Esophagus muscularis mucosa (tissue), 4 donors: ENCODE measurements at places on chromosomes 3 and 15. TPM values are rescaled to one million over a fixed set of nuclear protein-coding genes. Genes with fewer than 3 reads are reported as not detected.

Gene ANKRD34C
- total RNA-seq: not detected

Gene NEK11
- total RNA-seq: 6.7 TPM

Gene MESP2
- total RNA-seq: not detected

Gene RFC4
- 12.9 TPM for total RNA-seq

Gene DPPA2
- total RNA-seq: not detected

Gene SLC2A2
- total RNA-seq: not detected

Gene RPUSD2
- 8.7 TPM for total RNA-seq

Gene TGFBR2
- total RNA-seq: 292 TPM

Gene KIF23
- total RNA-seq: 7.1 TPM

Gene CD47
- 44.3 TPM for total RNA-seq

Gene GOLGA6L7
- total RNA-seq: not detected

Gene ARL13B
- 16.7 TPM for total RNA-seq

DNA sequence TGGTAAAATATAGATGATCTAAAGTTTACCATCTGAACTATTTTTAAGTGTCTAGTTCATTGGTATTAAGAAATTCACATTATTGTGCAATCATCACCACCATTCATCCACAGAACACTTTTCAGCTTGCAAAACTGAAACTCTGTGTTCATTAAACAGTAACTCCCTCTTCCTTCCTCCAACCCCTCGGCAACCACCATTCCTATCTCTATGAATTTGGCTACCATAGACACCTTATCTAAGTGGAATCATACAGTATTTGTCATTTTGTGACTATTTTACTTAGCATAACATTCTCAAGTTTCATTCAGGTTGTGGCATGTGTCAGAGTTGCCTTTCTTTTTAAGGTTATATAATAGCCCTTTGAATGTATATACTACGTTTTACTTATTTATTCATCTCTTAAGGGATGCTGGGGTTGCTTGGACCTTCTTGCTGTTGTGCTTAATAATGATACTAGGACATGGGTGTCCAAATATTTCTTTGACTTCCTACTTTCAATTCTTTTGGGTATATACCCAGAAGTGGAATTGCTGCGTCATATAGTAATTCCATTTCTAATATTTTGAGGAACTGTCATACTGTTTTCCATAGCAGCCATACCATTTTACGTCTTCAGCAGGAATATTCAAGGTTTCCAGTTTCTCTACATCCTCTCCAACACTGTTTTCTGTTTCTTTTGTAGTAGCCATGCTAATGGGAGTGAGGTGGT, 20.9 kb downstream of the KAT2B start:
- DNase-seq: no peak
- H3K27me3 ChIP-seq: no peaks in the 10 kb centered on the region
- H3K27ac ChIP-seq: peak overlapping the region; percentile 31
- H3K36me3 ChIP-seq: no peaks in the 10 kb centered on the region
- peaks cover 60% of the 10 kb centered on the region for H3K4me1 ChIP-seq

DNA sequence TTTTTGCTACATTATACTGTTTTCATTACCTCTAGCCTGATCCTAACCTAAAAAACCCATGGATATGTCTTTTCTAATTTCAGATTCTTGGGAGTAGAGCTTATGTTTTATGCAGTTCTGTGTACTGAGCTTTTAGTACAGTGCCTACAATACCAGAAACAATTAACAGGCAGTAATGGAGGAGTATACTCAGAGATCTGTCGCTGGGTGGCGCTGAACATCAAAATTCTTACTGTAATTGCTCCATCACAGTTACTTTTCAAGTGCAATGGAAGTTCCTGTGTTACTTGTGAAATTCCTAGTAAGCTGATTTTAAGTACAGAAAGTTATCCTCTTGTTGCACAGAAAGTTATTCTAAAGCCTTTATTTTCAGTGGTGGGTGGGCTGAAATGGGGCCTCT, 66.9 kb downstream of the RNF13 start:
- H3K27ac ChIP-seq: no peak overlapping the region
- no peaks in the 10 kb centered on the region for H3K27me3 ChIP-seq
- no peak for DNase-seq
- no peak overlapping the region for H3K4me3 ChIP-seq
- H3K36me3 ChIP-seq: no peaks in the 10 kb centered on the region
- H3K4me1 ChIP-seq: no peaks in the 10 kb centered on the region

DNA sequence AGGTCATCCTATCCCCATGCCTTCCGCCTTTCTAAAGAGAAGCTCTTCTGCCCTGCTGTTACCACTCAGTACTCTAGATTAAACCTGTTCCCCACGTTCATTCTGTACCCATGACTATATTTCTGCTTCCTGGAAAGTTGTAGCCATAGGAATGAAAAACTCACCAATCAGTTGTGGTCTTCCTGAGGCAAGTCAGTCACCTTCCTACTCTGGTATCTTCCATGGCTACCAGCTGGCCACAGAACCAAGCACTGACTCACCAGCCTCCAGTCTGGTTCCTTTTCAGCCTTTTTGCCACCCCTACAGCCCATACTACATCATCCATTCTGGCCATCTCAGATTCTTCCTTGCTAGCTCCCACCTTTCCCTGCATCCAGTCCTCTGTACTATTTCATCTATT, 46.4 kb downstream of the TMEM44 start:
- H3K36me3 ChIP-seq: peaks cover 8% of the 10 kb centered on the region
- no peak for DNase-seq
- H3K27ac ChIP-seq: no peak overlapping the region
- H3K4me3 ChIP-seq: no peak overlapping the region
- H3K4me1 ChIP-seq: peaks cover 9% of the 10 kb centered on the region

- H3K36me3 ChIP-seq: no peaks in the 10 kb centered on the region
- H3K27ac ChIP-seq: peak overlapping the region; percentile 96
- DNase-seq: no peak
- H3K4me1 ChIP-seq: peaks cover 73% of the 10 kb centered on the region
These were observed 1.9 kb upstream of the CCDC9B start for GRCh38 chr15:40342416-40343320.

GRCh38 chr15:45714590-45715488, 80.0 kb downstream of the SQOR start:
- peaks cover 14% of the 10 kb centered on the region for H3K4me1 ChIP-seq
- H3K27ac ChIP-seq: no peak overlapping the region
- peaks cover 6% of the 10 kb centered on the region for H3K27me3 ChIP-seq
- H3K36me3 ChIP-seq: no peaks in the 10 kb centered on the region

DNA sequence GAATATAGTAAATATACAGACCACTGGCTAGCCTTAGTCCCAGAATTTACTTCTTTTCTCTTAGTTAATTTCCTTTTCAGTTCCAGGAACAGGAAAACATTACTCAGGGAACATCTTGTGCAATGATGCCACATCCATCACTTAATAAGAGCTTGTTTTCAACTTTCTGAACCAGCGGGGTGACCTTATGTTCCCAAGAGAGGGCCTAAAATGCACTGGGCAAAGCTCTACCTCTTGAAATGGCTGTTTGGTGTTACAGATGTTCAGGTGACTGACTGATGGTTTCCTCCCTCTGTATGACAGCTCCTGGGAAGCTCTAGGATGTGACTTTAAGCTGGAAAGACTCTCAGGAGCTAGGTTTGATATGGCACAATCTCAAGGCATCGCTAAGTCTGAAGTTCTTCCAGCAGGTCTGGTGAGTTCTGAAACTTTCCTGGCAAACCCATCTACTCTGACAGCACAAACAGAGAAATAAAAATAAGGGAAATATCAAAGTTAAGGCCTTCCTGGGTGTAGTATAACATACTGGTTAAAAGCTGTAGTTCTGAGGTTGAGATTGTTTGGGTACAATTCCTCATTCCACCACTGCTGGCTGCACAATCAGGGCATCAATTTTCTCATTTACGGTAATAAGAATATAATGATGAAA, 98.6 kb downstream of the ZIC1 start:
- H3K36me3 ChIP-seq: no peaks in the 10 kb centered on the region
- H3K4me3 ChIP-seq: no peak overlapping the region
- no peak overlapping the region for H3K27ac ChIP-seq

- no peak overlapping the region for H3K4me3 ChIP-seq
- no peaks in the 10 kb centered on the region for H3K4me1 ChIP-seq
- H3K36me3 ChIP-seq: no peaks in the 10 kb centered on the region
- no peak for DNase-seq
- no peak overlapping the region for H3K27ac ChIP-seq
These were observed 132.2 kb upstream of the SLC24A5 start for GRCh38 chr15:47988564-47988963.

GRCh38 chr3:41482134-41482533, 282.8 kb downstream of the CTNNB1 start:
- H3K27me3 ChIP-seq: no peaks in the 10 kb centered on the region
- no peak for DNase-seq
- no peaks in the 10 kb centered on the region for H3K4me1 ChIP-seq
- no peaks in the 10 kb centered on the region for H3K36me3 ChIP-seq
- H3K4me3 ChIP-seq: no peak overlapping the region

- H3K27ac ChIP-seq: no peak overlapping the region
- H3K36me3 ChIP-seq: no peaks in the 10 kb centered on the region
- H3K27me3 ChIP-seq: no peaks in the 10 kb centered on the region
These were observed 157.4 kb downstream of the SSR3 start for GRCh38 chr3:156397534-156397933.

- H3K27me3 ChIP-seq: no peaks in the 10 kb centered on the region
- H3K4me1 ChIP-seq: peaks cover 55% of the 10 kb centered on the region
- peaks cover 11% of the 10 kb centered on the region for H3K36me3 ChIP-seq
- H3K4me3 ChIP-seq: peak overlapping the region; percentile 91
These were observed 1.1 kb downstream of the ATP10A start for GRCh38 chr15:25862071-25862471.

DNA sequence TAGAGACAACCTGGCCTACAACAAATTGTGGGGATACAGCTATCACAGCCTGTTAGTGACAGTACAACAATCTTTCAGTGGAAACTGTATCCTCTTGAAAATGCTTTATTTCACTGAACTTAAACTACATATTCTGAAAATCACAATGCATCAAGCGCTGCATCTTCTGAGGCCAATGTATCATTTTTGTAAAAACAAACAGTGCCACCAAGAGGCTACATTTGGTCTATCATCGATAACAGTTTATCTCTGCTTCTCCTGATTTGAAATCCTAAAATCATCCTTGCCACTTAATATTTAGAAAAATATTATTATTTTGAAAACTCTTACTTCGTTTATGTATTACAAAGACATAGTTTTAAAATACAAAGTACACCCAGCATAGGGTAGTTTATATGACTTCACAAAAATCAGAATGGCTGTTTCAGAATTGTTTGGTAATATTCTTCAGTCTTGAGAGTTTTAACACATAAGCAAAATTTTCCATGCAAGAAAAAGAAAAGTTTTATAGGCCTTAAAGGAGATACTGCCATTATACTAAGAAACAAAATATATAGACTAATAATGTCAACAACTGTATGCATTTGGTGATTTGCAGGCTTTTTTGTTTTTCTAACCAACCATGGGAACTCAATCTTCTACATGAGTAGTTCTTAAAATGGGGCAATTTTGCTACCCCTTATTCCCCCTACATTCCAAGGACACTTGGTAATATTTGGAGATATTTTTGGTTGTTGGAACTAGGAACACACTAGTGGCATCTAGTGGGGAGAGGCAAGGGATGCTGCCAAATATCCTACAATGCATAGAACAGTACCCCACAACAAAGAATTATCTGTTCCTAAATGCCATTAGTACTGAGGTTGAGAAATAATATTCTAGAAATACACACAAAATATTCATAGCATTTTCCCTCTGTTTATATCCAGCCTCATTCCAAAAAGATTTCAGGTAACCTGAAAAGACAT, 42.3 kb downstream of the WDR72 start:
- no peaks in the 10 kb centered on the region for H3K4me1 ChIP-seq
- no peaks in the 10 kb centered on the region for H3K27me3 ChIP-seq
- H3K27ac ChIP-seq: no peak overlapping the region
- no peak overlapping the region for H3K4me3 ChIP-seq

DNA sequence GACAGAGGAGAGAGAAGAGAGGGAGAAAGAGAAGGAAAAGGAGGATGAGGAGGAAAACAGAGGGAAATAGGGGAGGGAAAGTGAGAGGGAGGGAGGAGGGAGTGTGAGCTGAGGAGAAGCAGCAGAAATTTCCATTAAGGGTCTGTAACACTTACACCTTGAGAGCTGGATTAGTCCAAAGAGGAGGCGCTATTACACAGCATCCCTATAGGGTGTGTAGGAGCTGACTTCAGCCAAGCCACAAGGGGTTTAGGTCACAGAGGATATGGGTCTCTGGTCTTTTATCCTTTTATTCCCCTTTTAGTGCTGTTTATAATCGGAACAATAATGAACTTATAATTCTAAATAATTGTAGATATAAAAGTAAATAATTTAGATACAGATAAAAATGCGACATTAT, 230.4 kb downstream of the GABRG3 start:
- H3K27me3 ChIP-seq: no peaks in the 10 kb centered on the region
- H3K27ac ChIP-seq: no peak overlapping the region
- no peak overlapping the region for H3K4me3 ChIP-seq
- H3K36me3 ChIP-seq: no peaks in the 10 kb centered on the region

DNA sequence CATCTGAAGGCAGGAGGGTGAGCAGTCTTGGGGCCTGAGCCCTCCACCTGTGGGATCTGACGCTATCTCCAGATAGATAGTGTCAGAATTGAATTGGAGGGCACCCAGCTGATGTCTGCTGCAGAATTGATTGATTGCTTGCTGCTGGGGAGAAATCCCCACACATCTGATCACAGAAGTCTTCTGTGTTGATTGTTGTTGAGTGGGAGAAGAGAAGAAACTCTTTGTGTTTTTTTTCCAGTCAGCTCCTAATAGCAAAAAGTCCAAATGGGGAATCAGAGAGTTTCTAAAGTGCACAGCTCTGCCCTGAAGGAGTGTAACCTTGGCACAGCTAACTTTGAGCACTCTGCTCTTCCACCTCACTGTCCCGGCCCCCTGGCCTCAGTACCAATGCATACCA, 66.1 kb downstream of the RAB11A start:
- no peaks in the 10 kb centered on the region for H3K4me1 ChIP-seq
- no peaks in the 10 kb centered on the region for H3K27me3 ChIP-seq
- no peak for DNase-seq
- H3K4me3 ChIP-seq: no peak overlapping the region
- H3K27ac ChIP-seq: no peak overlapping the region

- no peak overlapping the region for H3K4me3 ChIP-seq
- peak overlapping the region; percentile 58 for H3K27ac ChIP-seq
- no peak for DNase-seq
- H3K4me1 ChIP-seq: peaks cover 43% of the 10 kb centered on the region
- H3K27me3 ChIP-seq: no peaks in the 10 kb centered on the region
These were observed 249.1 kb upstream of the MCTP2 start for GRCh38 chr15:93982226-93982727.

DNA sequence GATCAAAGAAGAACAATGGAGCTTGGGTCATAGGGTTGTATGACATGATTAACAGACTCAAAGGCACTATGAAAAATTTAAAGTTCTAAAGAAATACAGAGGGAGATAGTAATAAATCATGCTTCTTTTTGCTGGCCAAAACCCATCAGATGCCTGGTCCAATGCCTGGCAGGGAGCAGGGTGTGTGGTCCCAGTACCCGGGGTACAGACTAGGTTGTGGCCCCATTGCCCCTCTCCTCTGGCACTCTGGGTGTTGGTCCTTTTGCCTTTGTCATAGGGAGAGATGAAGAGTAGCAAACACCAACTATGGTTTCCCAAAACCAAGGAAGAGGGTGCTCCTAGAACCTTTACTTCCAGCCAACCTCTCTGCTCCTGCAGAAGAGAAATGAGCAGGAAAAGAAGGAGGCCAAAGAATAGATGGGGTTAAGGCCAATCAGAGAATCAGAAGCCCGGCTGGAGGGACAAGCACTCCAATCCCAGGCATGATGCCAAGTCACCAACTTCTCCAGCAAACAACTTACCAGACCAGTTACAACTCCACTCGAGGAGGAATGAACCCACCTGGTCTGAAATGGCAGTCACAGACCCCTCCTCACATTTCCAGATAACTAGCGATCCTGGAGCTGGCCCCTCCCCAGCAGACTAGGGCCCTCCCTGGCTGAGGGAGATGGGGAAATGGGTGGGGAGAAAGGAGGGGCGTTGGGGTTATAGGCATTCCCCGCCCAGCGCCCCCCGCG, 1.8 kb downstream of the IGDCC3 start:
- DNase-seq: no peak
- H3K36me3 ChIP-seq: no peaks in the 10 kb centered on the region
- H3K27ac ChIP-seq: no peak overlapping the region
- H3K4me3 ChIP-seq: no peak overlapping the region
- peaks cover 20% of the 10 kb centered on the region for H3K4me1 ChIP-seq
- peaks cover 23% of the 10 kb centered on the region for H3K27me3 ChIP-seq
